ENCODE measurements at places on chromosomes 7 and 10.
A peak's percentile ranks its signal among the peaks of the same experiment; 100 is the strongest.

DNA sequence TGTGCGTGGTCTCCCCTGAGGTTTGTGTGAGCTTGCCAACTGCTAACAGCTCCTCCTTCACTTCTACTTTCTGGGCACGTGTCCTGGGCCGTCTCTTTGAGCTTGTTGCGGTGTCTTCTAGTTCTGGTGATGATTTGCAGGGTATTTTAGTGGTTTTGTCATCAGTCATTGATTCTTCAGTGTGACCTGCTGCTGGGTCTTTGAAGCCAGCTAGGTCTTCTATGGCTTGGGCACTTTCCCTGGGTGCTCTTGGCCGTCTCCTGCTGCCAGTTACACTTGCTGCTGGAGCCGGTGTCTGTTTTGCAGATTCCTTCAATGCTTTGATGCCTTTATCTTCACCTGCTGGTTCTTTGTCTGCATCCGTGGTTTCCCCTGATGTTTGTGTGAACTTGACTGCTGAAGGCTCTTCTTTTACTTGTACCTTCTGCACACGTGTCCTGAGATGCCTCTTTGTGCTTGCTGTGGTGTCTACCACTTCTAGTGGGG, 23.0 kb downstream of the MKI67 start:
- DNase-seq, result no peak

- peak; percentile 15 for DNase-seq
These were observed 4.0 kb downstream of the MTG1 start for GRCh38 chr10:133397938-133398337.

- no peak for DNase-seq
These were observed 626.5 kb upstream of the GALNT17 start for GRCh38 chr7:70505468-70505867.

DNA sequence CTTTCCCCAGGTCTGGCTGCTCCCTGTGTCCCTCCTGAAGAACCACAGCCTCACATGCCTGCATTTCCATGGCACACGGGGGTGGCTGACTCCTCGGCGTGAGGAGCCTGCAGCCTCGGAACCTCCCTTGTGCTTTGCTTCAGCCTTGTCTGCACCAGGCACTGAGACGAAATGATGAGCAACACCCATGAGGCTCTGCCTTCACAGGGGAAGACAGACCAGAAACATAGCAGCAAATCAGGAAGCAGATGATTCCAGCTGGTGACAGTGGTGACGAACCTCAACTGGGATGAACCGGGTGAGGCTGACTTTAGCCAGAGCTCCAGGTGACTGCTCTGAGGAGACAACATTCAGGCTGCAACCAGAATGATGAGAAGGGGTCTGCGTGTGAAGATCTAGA, 84.5 kb upstream of the SMNDC1 start:
- DNase-seq, result no peak

GRCh38 chr7:68730964-68731363, 867.3 kb upstream of the AUTS2 start:
- DNase-seq, result no peak

DNA sequence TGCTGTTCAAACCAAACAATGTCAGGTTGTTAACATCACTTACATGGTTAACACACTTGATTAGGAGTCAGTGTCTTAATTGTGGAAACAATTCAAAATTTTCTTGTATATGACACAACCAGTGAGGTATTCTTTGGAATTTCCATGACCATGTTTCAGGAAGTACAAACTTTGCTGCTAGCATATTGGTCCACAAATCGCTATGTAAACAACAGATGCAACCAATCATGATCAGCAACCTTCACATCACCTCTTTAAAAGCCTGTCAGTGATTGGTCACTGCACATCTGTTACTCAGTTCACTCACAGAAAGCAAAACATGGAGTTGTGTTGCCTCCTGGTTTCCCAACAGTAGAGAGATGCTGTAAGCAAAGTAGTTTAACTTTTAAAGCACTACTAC, 108.9 kb upstream of the FAM3C start:
- no peak for DNase-seq

GRCh38 chr10:50224330-50224952, 26.9 kb downstream of the ASAH2 start:
- no peak for DNase-seq
